ENCODE measurements at places on chromosomes 7 and 10. TPM values are rescaled to one million over a fixed set of nuclear protein-coding genes. Genes with fewer than 3 reads are reported as not detected.

- no peaks in the 10 kb centered on the region for H3K36me3 ChIP-seq
- no peak overlapping the region for H3K27ac ChIP-seq
- no peak for DNase-seq
- H3K4me3 ChIP-seq = no peak overlapping the region
- H3K4me1 ChIP-seq = no peaks in the 10 kb centered on the region
Observed at GRCh38 chr10:37057261-37057660, 68.1 kb upstream of the ANKRD30A start.

- H3K36me3 ChIP-seq = no peaks in the 10 kb centered on the region
- H3K27me3 ChIP-seq = no peaks in the 10 kb centered on the region
- no peak for DNase-seq
- no peaks in the 10 kb centered on the region for H3K4me1 ChIP-seq
- H3K27ac ChIP-seq = no peak overlapping the region
Observed at GRCh38 chr7:50682079-50682478, 100.6 kb downstream of the GRB10 start.

GRCh38 chr7:108097703-108098102 is 32.5 kb downstream of the LAMB4 start:
- no peaks in the 10 kb centered on the region for H3K4me1 ChIP-seq
- no peak for DNase-seq
- H3K36me3 ChIP-seq = no peaks in the 10 kb centered on the region
- no peak overlapping the region for H3K4me3 ChIP-seq
- no peaks in the 10 kb centered on the region for H3K27me3 ChIP-seq

- no peak overlapping the region for H3K27ac ChIP-seq
- H3K4me1 ChIP-seq = no peaks in the 10 kb centered on the region
- no peak overlapping the region for H3K4me3 ChIP-seq
- no peak for DNase-seq
Observed at GRCh38 chr10:3040069-3040468, 27.3 kb upstream of the PFKP start.

DNA sequence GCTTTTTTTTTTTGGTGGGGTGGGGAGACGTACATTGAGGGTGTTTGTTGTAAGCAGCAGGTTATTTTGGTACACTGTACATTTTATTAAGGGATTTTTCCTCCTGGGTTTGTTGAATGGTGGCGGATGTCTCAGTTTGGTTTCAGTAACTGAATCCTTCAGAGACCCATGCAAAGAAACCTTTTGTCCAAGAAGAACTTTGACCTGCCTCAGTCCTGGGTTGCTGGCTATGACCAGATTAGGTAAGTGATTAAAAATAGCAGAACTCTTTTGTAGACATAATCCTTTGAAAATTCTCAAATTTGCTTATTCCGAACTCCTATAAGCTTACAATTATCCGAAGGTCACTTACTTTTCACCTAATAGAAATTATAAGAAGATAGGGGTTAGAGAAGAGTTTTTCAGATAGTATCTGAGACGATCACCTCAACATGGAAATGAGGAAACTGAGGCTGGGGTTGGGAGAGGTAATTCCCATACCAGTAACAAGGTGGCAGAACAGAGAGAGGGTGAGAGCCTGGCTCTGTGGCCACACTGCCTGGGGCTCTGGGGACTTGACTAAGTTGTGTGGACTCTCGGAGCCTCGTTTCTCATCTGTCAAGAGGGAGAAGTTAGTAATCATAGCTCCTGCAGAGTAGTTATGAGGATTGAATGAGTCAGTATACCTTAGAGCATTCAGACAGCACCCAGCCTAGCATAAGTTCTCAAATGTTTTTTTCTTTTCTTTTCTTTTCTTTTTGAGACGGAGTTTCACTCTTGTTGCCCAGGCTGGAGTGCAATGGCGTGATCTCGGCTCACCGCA is 87.4 kb downstream of the CCNY start:
- DNase-seq = no peak
- H3K4me3 ChIP-seq = no peak overlapping the region
- H3K27ac ChIP-seq = no peak overlapping the region
- H3K4me1 ChIP-seq = peaks cover 18% of the 10 kb centered on the region
- H3K27me3 ChIP-seq = no peaks in the 10 kb centered on the region

DNA sequence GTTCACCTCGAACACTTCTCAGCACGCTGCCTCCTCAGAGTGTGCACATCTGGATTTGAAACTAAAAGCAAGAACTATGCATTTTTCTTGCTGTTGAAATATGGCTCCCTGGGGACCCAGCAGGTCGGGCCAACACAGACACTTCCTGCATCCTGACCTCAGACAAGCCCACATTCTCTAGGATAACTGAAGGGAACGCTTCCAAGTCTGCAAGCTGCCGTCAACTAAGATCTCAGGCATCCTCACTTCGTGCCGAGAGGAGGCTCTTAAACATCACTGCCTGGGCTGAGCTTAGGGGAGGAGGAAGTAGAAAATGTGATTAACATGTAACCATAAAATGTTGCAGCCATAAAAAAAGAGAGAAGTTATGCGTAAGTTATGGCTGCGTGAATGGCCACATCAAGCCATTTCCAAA is 65.5 kb downstream of the PYROXD2 start:
- H3K4me3 ChIP-seq = no peak overlapping the region
- H3K27ac ChIP-seq = no peak overlapping the region
- no peaks in the 10 kb centered on the region for H3K27me3 ChIP-seq
- no peak for DNase-seq
- no peaks in the 10 kb centered on the region for H3K36me3 ChIP-seq

- no peaks in the 10 kb centered on the region for H3K4me1 ChIP-seq
- H3K4me3 ChIP-seq = no peak overlapping the region
- no peak for DNase-seq
- no peaks in the 10 kb centered on the region for H3K27me3 ChIP-seq
Observed at GRCh38 chr7:117448655-117449054, 21.4 kb upstream of the ASZ1 start.

- H3K4me1 ChIP-seq = no peaks in the 10 kb centered on the region
- no peaks in the 10 kb centered on the region for H3K27me3 ChIP-seq
- H3K36me3 ChIP-seq = no peaks in the 10 kb centered on the region
- no peak overlapping the region for H3K27ac ChIP-seq
- no peak overlapping the region for H3K4me3 ChIP-seq
Observed at GRCh38 chr7:23347682-23348180, 48.6 kb downstream of the MALSU1 start.

- no peaks in the 10 kb centered on the region for H3K4me1 ChIP-seq
- no peaks in the 10 kb centered on the region for H3K36me3 ChIP-seq
- no peak overlapping the region for H3K4me3 ChIP-seq
Observed at GRCh38 chr7:33191340-33191739, 62.0 kb downstream of the BBS9 start.

GRCh38 chr7:71871446-71871845 is 540.7 kb downstream of the CALN1 start:
- no peaks in the 10 kb centered on the region for H3K27me3 ChIP-seq
- H3K4me1 ChIP-seq = no peaks in the 10 kb centered on the region
- H3K4me3 ChIP-seq = no peak overlapping the region
- no peak for DNase-seq
- H3K27ac ChIP-seq = no peak overlapping the region
- no peaks in the 10 kb centered on the region for H3K36me3 ChIP-seq

GRCh38 chr10:33813871-33814270 is 479.4 kb upstream of the NRP1 start:
- no peak for DNase-seq
- H3K4me1 ChIP-seq = no peaks in the 10 kb centered on the region
- no peaks in the 10 kb centered on the region for H3K27me3 ChIP-seq
- H3K27ac ChIP-seq = no peak overlapping the region
- no peaks in the 10 kb centered on the region for H3K36me3 ChIP-seq

DNA sequence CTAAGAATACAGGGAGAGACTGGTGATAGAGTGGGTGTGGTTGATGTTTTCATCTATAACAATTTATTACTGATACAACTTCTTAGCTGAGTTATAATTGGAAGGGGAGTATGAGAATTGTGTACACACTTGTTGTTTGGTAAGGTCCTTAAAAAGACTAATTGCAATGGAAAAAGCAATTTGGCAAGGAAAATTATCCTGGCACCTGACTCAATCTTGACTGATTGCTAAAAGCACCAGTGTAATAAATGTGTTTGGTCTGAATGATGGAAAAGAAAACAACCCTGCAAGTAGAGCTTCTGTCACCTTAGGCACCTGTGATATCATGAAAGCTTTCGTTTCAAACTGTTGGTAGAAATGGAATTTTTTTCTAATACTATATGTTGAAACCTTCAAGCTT is 6.7 kb upstream of the GSDME start:
- DNase-seq = no peak
- H3K27ac ChIP-seq = no peak overlapping the region
- no peak overlapping the region for H3K4me3 ChIP-seq
- H3K27me3 ChIP-seq = no peaks in the 10 kb centered on the region

DNA sequence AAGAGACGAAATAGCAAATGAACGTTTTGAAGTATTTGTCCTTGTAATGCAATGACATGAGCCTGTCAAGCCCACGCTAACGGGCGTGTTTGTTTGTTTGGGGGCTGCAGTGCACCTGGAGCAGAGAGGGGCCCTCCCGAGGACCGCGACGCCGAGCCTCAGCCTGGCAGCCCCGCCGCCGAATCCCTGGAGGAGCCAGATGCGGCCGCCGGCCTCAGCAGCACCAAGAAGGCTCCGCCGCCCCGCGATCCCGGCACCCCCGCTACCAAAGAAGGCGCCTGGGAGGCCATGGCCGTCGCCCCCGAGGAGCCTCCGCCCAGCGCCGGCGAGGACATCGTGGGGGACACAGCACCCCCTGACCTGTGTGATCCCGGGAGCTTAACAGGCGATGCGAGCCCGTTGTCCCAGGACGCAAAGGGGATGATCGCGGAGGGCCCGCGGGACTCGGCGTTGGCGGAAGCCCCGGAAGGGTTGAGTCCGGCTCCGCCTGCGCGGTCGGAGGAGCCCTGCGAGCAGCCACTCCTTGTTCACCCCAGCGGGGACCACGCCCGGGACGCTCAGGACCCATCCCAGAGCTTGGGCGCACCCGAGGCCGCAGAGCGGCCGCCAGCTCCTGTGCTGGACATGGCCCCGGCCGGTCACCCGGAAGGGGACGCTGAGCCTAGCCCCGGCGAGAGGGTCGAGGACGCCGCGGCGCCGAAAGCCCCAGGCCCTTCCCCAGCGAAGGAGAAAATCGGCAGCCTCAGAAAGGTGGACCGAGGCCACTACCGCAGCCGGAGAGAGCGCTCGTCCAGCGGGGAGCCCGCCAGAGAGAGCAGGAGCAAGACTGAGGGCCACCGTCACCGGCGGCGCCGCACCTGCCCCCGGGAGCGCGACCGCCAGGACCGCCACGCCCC is 118.5 kb downstream of the CYTH3 start:
- peak overlapping the region; percentile 14 for H3K4me3 ChIP-seq
- H3K27ac ChIP-seq = no peak overlapping the region
- no peaks in the 10 kb centered on the region for H3K27me3 ChIP-seq

DNA sequence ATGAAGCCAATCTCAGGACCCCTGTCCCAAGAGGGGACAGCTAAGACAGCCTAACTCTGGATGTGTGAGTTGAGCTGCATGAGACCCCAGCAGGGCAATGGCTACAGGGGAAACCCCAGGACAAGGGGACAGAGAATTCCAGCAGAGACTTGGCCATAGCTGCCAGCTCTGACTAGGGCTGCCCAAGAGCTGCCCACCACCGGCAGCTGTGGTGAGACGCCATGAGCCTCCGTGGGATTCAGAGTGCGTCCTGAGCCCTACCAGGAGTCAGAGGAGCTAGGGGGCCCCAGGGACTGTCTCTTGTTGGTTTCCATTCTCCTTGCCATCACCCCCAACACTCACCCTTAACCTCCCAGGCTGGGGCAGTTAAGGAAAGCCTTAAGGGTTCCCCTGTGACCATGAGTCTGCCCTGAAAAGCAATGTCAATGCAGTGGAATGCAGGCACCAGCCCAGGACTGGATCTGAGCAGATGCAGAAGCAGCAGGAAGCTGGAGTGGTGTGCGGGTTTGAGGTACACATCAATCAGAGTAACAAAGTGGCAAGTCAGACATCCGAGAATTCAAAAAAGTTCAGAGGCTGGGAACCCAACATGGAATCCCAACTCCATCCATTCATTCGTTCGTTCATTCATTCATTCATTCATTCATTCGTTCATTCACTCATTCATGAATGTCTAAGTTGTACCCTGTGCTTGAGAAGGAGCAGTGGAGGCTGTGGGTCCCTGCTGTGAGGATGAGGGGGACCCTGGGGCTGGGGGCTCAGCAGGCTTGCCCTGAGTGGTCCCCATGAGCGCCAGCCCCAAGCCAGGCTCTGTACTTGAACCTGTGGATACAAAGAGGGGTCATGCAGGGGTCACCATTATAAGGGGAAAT is 52.9 kb downstream of the C10orf120 start:
- H3K36me3 ChIP-seq = no peaks in the 10 kb centered on the region
- H3K4me3 ChIP-seq = no peak overlapping the region
- no peak overlapping the region for H3K27ac ChIP-seq
- H3K27me3 ChIP-seq = no peaks in the 10 kb centered on the region
- DNase-seq = no peak

GRCh38 chr7:29272057-29272456 is 77.5 kb downstream of the CHN2 start:
- no peak for DNase-seq
- no peaks in the 10 kb centered on the region for H3K27me3 ChIP-seq
- H3K4me3 ChIP-seq = no peak overlapping the region
- no peaks in the 10 kb centered on the region for H3K36me3 ChIP-seq

GRCh38 chr7:6160191-6160623 is 112.2 kb downstream of the CYTH3 start:
- H3K4me1 ChIP-seq = peaks cover 4% of the 10 kb centered on the region
- DNase-seq = peak; percentile 81
- no peak overlapping the region for H3K27ac ChIP-seq
- no peaks in the 10 kb centered on the region for H3K27me3 ChIP-seq

- H3K36me3 ChIP-seq = no peaks in the 10 kb centered on the region
- peaks cover 23% of the 10 kb centered on the region for H3K4me1 ChIP-seq
- H3K27me3 ChIP-seq = no peaks in the 10 kb centered on the region
Observed at GRCh38 chr10:69338547-69339450, 60.5 kb downstream of the HK1 start.

GRCh38 chr10:61000769-61001730 is 57.1 kb upstream of the RHOBTB1 start:
- H3K36me3 ChIP-seq = no peaks in the 10 kb centered on the region
- H3K27me3 ChIP-seq = no peaks in the 10 kb centered on the region
- H3K27ac ChIP-seq = peak overlapping the region; percentile 72
- H3K4me1 ChIP-seq = no peaks in the 10 kb centered on the region
- DNase-seq = peak; percentile 46

DNA sequence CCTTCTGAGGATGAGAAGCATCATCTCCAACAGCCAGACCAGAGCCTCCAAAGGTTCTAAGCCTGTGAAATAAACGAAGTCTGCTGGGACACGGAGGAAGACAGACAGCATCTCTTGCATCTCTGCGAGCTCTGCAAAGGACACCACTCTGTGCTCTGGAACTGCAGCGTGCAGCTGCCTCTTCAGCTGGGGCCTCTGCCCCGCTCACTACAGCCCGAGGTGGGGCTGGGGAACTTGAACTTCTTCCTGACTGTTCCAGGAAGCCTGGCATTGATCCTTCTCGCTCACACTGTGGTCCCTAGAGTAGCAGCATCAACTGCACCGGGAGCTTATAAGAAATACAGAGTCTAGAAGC is 163.3 kb downstream of the USP6NL start:
- no peak overlapping the region for H3K27ac ChIP-seq
- no peak for DNase-seq
- H3K27me3 ChIP-seq = no peaks in the 10 kb centered on the region
- no peaks in the 10 kb centered on the region for H3K4me1 ChIP-seq

HTR7 gene
- total RNA-seq = 9.4 TPM

FAM180A gene
- total RNA-seq = 2.7 TPM

CDHR3 gene
- 3.8 TPM for total RNA-seq

SLC16A9 gene
- total RNA-seq = 3.8 TPM

TMEM184A gene
- total RNA-seq = 20.9 TPM

GJD4 gene
- not detected for total RNA-seq

CLRN3 gene
- 0.55 TPM for total RNA-seq

ASIC3 gene
- 27.5 TPM for total RNA-seq

ARHGAP22 gene
- 11.9 TPM for total RNA-seq

EPO gene
- total RNA-seq = 0.63 TPM

CLDN3 gene
- total RNA-seq = 1.9 TPM

CYCS gene
- 32.0 TPM for total RNA-seq

FXYD4 gene
- 1.4 TPM for total RNA-seq

PTN gene
- total RNA-seq = 131 TPM
